ENCODE measurements at places on chromosomes 1 and 21.

- no peak for DNase-seq
These were observed 21.4 kb upstream of the DNM3 start for GRCh38 chr1:171819946-171820345.

DNA sequence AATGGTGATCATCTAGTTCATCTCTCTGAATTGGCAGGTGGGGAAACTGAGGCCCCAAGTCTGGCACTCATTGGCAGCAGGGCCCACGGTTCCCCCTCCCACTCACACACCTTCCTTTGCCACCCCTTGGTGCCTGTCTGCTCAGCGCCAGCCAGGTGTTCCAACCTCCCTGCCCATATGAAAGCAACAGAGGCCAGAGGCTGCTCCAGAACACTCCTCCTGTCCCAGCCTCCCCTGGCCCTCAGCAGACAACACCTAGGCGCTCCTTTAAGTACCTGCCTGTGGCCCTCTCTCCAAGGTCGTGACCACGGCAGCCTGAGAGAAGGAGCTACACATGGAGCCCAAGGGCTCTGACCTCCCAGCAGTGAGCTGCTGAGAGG is 362.3 kb upstream of the VAMP3 start:
- no peak for DNase-seq

- no peak for DNase-seq
These were observed 45.1 kb upstream of the EPS15 start for GRCh38 chr1:51564124-51564523.

DNA sequence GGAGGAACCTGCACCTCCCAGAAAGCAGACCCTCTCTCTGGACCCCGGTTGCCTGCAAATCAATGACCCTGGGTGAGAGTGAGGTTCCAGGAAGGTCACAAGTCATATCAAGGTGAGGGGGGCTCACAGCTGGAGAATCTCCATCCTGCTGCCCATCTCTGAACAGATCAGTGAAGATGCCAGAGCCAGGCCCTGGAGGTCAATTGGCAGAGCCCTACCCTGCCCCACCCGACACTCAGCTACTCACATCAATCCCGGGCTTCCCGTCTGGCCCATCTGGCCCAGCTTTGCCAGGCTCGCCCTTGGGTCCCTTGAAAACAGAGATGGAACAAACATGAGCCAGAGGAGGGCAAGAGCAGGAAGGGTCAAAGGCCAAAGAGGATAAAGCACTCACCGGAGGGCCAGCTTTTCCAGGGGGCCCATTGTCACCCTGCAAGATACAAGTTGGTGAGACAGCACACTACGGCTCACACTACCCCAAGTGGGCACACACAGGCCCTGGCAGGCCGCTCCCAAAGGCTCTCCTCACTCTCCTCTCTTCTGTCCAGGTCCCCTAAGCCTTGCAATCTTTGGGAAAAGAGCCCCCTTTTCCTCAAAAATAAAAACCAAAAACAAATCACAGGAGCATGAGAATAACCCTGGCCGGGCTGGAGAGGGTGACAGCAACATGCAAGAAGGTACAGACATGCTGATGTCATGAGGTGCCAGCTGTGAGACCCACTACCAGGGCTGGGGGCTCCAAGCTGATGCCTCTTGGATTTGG is 2.9 kb downstream of the COL9A2 start:
- DNase-seq, result no peak

GRCh38 chr1:53116307-53116810 is 26.1 kb downstream of the SLC1A7 start:
- DNase-seq, result no peak

- no peak for DNase-seq
These were observed 80.3 kb downstream of the SCMH1 start for GRCh38 chr1:41161846-41162245.

DNA sequence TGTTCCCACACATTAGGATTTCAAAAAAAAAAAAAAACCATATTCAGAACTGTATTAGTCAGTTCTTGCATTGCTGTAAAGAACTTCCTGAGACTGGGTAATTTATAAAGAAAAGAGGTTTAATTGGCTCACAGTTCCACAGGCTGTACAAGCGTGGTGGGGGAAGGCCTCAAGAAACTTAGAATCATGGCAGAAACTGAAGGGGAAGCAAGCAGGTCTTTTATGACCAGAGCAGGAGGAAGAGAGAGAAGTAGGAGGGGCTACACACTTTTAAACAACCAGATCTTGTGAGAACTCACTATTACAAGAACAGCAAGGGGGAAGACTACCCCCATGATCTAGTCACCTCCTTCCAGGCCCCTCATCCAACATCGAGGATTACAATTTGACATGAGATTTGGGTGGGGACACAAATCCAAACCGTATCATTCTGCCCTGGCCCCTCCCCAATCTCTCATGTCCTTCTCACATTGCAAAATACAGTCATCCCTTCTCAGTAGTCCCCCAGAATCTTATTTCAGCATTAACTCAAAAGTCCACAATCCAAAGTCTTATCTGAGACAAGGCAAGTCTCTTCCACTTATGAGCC is 51.8 kb downstream of the POU2F1 start:
- DNase-seq, result no peak

- no peak for DNase-seq
These were observed 1271.0 kb downstream of the BRINP3 start for GRCh38 chr1:189206617-189207016.

DNA sequence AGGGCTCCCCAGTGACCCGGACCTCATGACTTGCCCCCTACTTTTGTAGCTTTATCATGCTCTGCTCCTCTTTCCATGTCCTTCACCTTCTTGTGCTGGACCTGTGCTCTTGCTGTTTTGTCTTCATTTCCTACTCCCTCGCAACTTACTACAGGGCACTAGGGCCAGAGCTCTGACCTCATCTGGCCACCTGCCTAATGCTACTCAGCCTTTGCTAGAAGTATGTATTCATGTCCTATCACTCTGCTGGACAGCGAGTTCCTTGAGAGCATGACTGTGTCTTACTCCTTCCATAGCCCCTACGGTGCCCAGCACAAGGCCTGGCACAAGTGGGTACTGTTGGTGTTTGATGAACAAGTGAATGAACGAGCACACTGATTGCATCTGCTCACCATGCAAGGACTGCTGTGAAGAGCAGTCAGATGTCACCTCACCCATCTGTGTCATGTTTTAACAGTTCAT is 1.9 kb downstream of the MTFR1L start:
- DNase-seq, result no peak

DNA sequence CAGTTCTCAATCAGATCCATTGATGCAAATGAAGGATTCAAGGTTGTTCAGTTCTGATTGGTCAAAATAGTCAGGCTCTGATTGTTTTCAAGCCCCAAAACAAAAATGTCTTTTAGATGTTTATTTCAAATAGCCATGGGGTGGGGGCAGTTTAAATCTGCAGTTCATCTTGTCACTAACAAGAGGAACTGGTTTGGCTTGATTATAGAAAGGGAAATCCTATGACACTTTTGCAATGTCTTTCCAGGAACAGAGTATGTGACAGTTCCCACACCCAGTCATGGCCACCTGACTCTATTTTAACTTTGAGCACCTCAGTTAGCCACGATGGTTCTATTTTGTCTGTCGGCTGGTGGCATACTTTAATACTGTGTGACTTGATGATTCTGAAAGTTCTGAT is 1544.1 kb downstream of the PLA2G4A start:
- no peak for DNase-seq

DNA sequence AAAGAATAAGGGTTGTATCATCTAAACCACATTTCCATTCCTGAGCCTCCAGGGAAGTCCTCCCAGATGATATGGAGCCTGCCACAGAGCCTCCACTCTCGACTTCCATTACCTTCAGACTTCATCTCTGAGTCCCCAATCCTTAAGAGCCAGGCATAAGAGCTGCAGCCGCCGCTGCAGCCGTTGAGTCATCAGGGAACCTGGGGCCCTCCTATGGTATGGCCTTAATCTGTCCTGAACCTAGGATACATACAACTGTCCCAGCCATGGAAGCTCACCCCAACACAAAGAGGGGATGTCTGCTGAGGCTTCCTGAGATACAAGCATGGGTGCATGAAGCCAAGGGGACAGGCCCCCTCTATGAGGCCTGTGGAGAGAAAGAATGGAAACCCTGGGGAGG is 16.3 kb downstream of the TAL1 start:
- DNase-seq, result no peak

DNA sequence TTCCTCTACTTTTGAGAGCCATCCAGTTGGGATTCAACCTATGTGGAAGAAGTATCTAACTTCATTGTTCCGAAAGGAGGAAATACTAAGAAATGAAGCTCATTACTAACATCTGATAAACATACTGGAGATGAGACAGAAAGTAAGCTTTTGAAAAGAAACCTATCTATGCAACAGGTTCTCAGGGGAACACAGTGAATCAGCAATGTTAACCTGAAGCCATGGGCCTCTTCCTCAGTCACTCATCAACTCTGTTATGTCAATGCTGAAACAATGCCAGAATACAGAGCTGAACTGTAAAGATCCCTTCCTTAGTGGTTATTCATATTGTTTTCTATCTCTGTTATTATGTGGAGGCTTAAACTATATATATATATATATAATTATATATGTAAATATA is 55.5 kb upstream of the ESRRG start:
- DNase-seq, result no peak

- no peak for DNase-seq
These were observed 17.1 kb upstream of the FUCA1 start for GRCh38 chr1:23885222-23885621.

GRCh38 chr1:110582378-110582777 is 23.8 kb downstream of the KCNA2 start:
- DNase-seq, result no peak

- DNase-seq, result no peak
These were observed 1.5 kb downstream of the TNFRSF25 start for GRCh38 chr1:6464514-6464836.

DNA sequence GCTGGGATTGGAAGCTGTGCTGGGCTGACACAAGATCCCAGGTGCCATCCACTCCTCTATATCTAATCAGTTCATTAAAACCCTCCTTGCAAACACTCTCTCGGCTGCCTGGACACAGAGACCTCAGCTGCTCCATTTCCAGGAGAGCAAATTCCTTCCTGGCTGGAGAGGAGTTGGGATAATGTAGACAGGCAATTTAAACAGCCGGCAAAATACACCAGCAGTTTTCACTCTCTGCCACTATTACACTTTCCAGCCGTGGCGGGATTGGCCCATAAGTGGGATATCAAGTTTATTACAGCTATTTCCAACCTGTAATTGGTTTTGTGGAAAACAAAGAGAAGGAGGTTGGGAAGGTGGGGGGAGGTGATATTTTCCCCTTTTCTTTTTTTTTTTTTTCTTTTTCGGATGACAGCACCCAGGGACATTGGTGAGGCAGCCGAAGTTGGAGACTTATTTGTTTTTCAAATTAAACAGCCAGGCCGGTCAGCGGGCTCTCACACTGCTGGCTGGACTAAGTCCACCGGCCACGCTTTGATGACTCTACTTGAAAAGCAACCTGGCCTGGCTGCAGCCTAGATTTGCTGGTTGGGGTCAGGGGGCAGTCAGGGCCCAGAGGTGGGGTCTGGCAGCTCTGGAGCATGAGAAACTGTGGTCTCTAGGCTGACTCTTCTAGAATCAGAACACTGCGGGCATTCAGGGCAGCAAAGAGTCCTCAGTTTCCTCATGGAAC is 177.4 kb downstream of the IGSF21 start:
- no peak for DNase-seq

GRCh38 chr1:186497651-186498050 is 36.7 kb upstream of the PDC start:
- no peak for DNase-seq

DNA sequence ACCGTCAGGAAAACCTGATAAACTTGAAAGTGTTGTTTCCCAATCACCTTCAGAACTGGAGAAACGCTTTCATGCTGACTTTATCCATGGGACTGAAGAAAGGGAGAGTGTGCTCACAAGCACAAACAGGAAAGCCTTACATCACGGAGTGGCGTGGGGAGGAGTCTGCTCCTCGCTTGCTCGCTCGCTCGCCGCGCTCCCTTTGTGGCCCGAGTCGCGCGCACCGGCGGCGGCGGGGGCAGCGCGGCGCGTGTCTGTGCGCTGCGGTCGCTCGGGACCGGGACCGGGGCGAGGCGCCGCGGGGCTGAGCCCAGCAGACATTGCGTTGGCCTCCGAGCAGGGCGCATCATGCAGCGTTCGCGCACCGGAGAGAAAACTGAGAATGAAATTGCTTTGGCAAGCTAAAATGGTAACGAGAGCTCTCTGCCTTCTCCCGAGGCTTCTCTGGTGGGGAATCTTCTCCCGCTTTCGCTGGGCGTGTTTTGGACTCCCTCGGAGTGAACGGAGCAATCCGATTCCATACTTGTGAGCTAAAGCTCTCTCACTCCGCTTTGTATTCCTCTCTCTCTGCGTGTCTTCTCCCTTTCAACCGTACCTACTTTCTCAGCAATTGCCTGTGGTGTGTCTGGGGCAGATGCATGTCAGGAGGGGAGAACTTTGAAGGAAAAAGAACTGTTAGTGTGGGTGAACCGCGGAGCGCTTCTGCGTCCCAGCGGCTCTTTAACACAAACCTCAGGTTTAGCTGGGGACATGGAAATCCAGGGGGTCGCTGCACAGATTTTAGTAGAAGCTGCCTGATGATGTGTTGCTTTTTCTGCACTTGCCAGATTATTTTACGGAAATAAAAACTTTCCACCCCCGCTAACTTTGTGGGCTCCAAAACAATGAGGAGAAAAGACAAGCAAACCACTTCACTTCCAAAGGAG is at the start of gene RGL1:
Gene RGL1, plus strand, starts transcription at position 205 of the 926 bp plus-strand sequence. Its CDS starts 178 bp downstream, at position 383.
- no peak for DNase-seq

GRCh38 chr1:108130794-108131193 is 69.3 kb downstream of the SLC25A24 start:
- DNase-seq, result no peak

DNA sequence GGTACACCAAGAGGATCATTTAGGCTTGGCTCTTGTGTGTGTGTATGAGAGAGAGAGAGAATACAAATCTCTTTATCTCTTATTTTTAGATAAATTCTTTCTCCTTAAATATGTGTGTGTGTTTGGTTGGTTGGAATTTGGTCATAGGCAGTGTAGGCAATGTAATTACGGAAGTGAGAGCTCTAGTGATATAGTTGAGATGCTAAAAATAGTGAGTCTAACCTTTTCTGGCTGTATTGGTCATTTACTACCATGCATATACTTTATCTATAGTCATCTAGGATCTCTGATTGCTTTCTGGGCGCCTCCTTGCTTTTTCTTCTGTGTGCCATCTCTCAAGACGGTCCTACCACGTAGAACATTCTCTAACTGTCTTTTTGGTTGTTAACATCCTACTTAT is 250.2 kb downstream of the NUF2 start:
- DNase-seq, result no peak

Data from HS-5 (cell line).